ENCODE measurements at places on chromosomes 11 and 22. TPM values are rescaled to one million over a fixed set of nuclear protein-coding genes. Genes with fewer than 3 reads are reported as not detected.

The FAM83F gene
- total RNA-seq, result 5.5 TPM

The SLC2A11 gene
- total RNA-seq, result 8.0 TPM

The PANX3 gene
- total RNA-seq, result not detected

The ZMAT5 gene
- 24.2 TPM for total RNA-seq

The CHADL gene
- 1.2 TPM for total RNA-seq

The FOLR3 gene
- total RNA-seq, result not detected

The FIBIN gene
- not detected for total RNA-seq

The VPS51 gene
- total RNA-seq, result 743 TPM

The SFI1 gene
- 24.0 TPM for total RNA-seq

The MEI1 gene
- total RNA-seq, result 1.4 TPM

The DGAT2 gene
- 14.3 TPM for total RNA-seq

The GGT5 gene
- total RNA-seq, result 0.12 TPM

The SLC22A9 gene
- total RNA-seq, result not detected

The OR5L2 gene
- not detected for total RNA-seq

The TRIM66 gene
- 5.5 TPM for total RNA-seq

The H19 gene
- not detected for total RNA-seq

The SCUBE1 gene
- total RNA-seq, result not detected

The MN1 gene
- total RNA-seq, result 3.1 TPM

The PTPRCAP gene
- total RNA-seq, result 0.29 TPM

The EFCAB6 gene
- total RNA-seq, result 1.2 TPM

The DNAJB13 gene
- 0.46 TPM for total RNA-seq

The TKFC gene
- total RNA-seq, result 56.9 TPM

Data from PC-3 (cell line).